Activated T-helper 17 cell treated with anti-CD3 and anti-CD28 coated beads, Interleukin-2, amount 50 U/mL, for 72 hours (primary cell): ENCODE measurements at places on chromosomes 5 and 9. TPM values are rescaled to one million over a fixed set of nuclear protein-coding genes. Genes with fewer than 3 reads are reported as not detected.
A peak's percentile ranks its signal among the peaks of the same experiment; 100 is the strongest.

DNA sequence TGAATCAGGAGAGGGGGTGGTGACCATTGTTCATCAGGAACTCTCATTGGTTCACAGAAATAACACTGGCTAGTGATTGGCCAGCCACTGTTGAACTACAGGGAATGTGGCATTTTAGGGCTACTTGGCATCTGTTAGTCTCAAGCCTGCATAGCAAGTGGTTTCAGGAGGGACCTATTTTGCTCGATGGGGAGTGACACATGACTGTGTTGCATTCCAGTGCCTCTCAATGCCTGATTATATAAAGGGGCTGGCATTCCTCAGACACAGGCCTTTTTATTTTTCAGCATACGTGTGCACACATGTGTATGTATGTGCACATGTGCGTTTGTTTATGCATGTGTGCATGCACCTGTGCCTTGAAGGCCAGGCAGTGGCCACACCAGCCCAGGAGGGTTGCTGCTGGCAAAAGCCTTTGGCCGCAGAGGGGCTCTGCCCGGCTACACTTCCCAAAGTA is 23.2 kb downstream of the FGD3 start:
- ATAC-seq = peak; percentile 68

- ATAC-seq = no peak
Observed at GRCh38 chr5:72191404-72191803, 84.1 kb downstream of the MAP1B start.

DNA sequence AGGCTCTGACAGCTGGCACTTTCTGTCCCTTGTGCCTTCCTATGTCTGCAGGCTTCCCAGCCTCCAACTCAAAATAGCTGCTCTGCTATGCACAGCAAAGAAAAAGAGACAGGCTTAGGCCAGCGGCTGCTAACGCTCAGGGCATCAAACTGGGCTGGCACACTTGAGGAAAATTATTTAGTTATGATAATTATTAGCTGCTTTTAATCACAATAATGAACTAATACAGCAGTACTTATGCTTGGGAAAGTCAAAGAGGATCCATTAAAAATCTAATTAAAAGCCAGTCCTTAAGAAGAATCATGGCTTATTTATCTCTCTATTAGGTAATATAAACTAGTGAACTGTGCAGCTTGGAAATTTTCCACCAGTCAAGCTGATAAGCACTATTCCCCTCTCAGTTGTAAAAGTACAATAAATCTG is 233.2 kb downstream of the SLIT3 start:
- ATAC-seq = no peak

- no peak for ATAC-seq
Observed at GRCh38 chr5:11248966-11249365, 487.9 kb upstream of the DAP start.

DNA sequence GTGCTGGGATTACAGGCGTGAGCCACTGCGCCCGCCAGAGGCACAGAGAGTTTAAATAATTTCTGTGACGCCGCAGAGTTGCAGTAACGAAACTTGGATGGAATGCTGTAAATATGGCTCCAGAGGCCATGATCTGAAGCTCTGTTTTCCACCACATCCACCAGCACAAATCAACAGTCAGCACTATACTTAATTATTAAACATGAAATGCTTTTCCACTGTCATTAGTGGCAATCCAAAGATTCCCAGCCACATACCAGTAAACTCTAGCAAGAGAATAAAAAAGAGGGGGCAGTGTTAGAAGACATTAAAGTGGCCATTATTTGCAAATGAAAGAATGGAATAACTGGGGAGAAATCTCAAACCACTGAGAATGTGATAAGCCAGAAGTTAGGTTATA is 242.5 kb downstream of the DIRAS2 start:
- ATAC-seq = no peak

- no peak for ATAC-seq
Observed at GRCh38 chr5:38925154-38925925, 79.5 kb downstream of the OSMR start.

- ATAC-seq = no peak
Observed at GRCh38 chr5:115246361-115246991, 16.2 kb downstream of the PGGT1B start.

GRCh38 chr9:40928803-40929487 is 199.5 kb downstream of the FOXD4L6 start:
- ATAC-seq = no peak

DNA sequence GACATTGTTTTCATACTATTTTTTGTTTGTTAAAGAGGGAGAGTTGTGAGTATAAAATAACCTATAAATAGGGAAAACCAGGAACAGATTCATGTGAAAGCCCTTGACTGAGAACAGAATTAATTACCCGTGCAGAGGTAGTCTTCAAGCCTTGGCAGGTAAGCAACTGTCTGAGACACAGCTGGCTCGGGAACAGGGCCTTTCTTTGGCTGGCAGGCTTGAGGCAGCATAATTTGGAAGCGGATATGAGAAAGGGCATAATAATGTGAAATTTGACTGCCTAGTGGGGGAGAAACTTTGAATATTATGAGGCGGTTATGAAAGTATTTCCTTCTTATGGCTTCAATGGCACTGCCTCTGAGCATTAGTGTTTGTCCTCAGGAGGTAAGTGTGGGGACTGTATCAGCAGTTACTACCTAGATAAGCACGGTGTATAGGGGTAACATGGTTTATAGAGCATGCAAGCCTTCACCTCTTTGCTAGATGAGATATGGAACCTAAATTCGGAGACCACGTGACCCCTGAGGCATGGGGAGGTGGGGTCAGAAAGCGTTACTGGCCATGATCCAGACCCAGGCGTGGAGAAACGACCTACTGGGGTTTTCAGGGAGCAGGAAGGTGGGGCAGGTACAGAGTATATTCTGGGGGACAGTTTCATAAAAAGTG is 210.2 kb upstream of the GAS1 start:
- ATAC-seq = no peak

- no peak for ATAC-seq
Observed at GRCh38 chr9:107375651-107376369, 92.7 kb downstream of the RAD23B start.

- no peak for ATAC-seq
Observed at GRCh38 chr9:133474853-133475252, 4.0 kb downstream of the SLC2A6 start.

GRCh38 chr9:123954518-123955280 is 24.8 kb upstream of the DENND1A start:
- no peak for ATAC-seq

CD74 gene
- total RNA-seq = 265 TPM

ELAVL2 gene
- total RNA-seq = not detected

SPINK13 gene
- not detected for total RNA-seq

LHX3 gene
- not detected for total RNA-seq

SLC28A3 gene
- 0.37 TPM for total RNA-seq

CCDC180 gene
- total RNA-seq = 3.6 TPM
